ENCODE measurements at places on chromosomes 6 and 20. TPM values are rescaled to one million over a fixed set of nuclear protein-coding genes. Genes with fewer than 3 reads are reported as not detected.

CLPSL1 gene
- not detected for total RNA-seq

GOPC gene
- total RNA-seq, result 45.1 TPM

WFDC12 gene
- not detected for total RNA-seq

MYB gene
- total RNA-seq, result 0.43 TPM

FNDC1 gene
- total RNA-seq, result under 0.01 TPM
